ENCODE measurements at places on chromosomes 16 and 17.

DNA sequence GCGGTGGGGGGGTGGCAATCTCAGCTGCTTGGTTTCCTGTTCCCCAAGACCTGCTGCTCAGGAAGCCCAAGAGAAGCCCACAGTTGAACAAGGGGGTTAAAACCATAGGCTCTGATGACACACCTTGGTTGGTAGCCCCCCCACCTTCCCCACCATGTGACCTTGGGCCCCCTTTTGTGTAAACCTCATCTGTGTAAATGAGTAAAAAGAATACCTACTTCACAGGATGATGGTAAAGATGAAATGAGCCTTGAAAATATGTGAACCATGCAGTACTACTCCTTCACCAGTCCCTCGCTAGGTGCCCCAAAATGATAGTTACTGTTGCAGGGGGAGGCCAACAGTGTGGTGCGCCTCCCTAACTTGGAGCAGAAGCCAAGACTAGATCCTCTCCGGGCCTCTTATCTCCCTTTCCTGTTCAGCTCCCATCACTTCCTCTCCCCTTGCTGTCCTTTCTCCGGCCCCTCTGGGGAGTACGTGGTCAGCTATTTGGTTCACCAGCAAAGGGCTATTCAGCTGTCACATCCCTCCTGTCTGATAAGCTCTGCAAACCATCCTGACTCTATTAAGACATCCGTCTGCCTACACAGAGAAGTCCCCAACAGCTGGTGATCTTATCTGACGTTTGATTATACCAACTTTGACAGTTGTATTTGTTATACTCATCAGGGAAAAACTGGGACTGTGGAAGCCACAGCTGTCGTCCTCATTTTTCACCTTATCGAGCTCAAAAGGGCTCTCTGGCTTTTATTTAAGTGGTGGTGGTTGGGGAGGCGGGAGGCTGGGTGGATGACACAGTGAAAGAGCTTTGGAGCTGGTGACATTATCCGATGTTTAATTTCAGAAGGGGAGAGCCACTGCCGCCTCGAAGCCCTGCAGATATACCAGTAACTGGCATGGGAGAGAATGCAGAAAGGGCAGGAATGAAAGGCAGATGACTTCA lies 19.9 kb downstream of the DCAKD start:
- ATAC-seq: no peak

DNA sequence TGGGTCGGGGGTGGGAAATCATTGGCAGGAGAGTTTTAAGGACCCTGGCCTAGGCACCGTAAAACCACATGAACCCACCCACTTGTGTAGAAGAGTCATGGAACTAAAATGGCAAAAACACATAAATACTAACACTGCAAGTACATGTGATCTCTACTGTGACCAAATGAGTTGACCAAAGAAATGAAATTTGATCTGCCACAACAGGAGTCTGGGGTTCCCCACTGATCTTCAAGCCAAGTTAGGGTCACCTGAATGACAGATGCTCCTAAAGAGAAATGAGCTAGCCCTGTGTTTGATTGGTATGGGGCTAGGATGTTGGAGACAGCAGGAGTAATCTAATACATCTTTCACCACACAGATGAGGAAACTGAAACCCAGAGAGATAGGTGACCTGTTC lies 21.5 kb upstream of the SKAP1 start:
- ATAC-seq: no peak

- ATAC-seq: no peak
Observed at GRCh38 chr16:70483426-70483825, 29.0 kb downstream of the FCSK start.

DNA sequence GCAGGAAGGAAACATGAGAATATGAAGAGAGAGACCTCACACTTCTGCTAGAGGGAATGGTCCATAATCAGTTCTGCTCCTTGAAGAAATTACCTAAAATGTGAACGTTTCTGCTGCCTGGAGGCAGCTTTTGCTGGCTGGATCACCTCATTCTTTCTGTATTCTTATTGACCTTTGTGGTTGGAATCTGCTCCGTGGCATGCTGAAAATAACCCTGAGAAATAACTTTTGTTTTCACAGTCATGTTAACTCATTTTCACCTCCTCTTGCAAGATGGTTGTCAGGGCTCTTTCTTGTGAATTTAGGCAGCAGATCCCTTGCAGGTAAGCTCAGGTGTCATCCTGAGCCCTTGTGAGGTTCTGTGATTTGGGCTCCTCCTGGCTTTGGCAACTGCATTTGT lies 70.2 kb downstream of the IRF8 start:
- ATAC-seq: no peak

- ATAC-seq: no peak
Observed at GRCh38 chr17:6686026-6686425, 27.1 kb downstream of the SLC13A5 start.

DNA sequence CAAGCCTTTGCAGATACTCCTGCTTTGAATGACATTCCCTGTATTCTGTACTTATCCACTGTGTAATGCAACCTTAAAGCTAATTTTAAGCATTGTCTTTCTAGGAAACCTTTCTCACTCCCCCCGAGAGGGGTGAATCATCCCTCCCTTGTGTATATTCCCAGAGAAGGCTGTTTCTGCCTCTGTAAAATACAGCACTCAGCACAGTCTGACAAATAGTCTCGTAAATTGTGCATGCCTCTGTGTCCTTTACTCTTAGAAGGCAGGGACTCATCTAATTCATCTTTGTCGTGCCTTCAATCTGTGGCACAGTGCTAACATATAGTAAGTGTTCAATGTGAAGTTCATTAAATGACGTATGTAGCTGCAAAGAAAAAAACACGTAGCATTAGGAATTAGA lies 200.7 kb downstream of the CA10 start:
- no peak for ATAC-seq

DNA sequence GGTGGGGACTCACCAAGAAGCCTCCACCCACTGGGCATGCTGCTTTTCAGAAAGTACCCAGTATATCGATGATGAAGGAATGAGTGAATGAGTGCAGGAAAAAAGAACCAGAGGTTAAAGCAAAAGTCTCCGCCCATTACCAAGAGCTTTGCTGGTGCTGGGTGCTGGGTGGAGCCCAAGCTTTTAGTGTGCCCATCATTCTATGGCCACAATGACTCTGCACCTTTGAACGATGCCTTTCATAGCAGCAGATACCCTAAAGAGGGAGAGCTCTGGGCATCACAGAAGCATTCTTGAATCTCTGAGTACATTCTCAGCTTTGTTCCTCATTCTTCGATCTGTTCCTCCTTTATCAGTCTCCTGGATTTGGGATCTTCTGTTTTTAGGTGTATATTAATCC lies 450.7 kb upstream of the CCL2 start:
- no peak for ATAC-seq

- no peak for ATAC-seq
Observed at GRCh38 chr17:69239611-69240600, 11.3 kb upstream of the ABCA10 start.

GRCh38 chr17:10021272-10021984 lies 116.4 kb upstream of the RCVRN start:
- ATAC-seq: no peak

DNA sequence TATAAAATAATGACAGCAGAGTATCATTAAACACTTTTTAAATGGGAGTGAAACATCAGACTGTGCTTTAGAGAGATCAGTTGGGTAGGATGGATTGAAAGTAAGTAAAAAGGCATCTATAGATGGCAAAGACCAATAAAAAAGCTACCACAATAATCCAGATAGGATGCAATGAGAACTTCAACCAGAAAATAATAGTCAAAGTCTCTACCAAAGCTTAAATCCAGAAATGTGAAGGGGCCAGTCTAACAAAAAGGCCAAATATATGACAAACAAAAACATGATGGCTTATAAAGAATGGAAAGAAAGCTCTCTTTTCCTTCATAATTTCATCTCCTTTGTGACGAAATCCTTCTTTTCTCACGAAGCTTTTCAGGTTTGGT lies 12.3 kb downstream of the KANSL1 start:
- ATAC-seq: no peak

GRCh38 chr17:47697906-47698711 lies 4.1 kb downstream of the TBKBP1 start:
- no peak for ATAC-seq
